ENCODE measurements at places on chromosomes 1 and 21.

GRCh38 chr1:76343356-76343755 lies 268.8 kb downstream of the ST6GALNAC3 start:
- H3K36me3 ChIP-seq: no peaks in the 10 kb centered on the region
- H3K4me1 ChIP-seq: no peaks in the 10 kb centered on the region
- H3K4me3 ChIP-seq: no peak overlapping the region
- DNase-seq: no peak

DNA sequence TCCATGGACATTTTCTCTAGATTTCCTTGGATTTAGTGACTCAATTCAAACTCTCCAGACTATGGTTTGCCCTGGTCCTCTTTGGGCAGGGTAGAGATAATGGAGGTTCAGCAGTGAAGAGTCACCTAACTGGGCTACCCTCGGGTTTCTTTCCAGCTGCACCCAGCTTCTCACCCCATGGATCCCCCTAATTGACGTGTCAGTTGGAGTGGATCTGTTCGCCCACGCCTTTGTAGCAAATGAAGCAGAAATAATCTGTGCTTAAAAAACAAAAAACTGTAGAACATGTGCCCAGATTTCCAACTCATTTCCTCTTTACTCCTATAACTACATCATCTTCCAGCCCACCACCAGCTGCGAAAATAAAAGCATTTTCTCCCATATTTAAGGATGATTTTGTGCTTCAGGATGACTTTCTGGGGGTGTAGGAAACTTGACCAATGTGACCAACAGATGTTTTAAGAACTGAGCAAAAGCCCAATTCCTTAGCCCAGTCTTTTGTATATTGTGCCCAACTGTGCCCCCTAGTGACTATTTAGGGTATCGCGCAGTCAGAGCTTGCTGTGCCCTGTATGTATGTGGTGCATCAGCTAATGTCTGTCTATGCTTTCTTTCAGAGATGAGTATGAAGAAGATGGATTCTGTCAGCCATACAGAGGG lies 66.5 kb upstream of the UBE2U start:
- no peak overlapping the region for H3K27ac ChIP-seq
- DNase-seq: peak; percentile 93
- no peaks in the 10 kb centered on the region for H3K4me1 ChIP-seq

- H3K36me3 ChIP-seq: no peaks in the 10 kb centered on the region
- DNase-seq: no peak
These were observed 152.6 kb upstream of the CSF3R start for GRCh38 chr1:36635284-36635683.

DNA sequence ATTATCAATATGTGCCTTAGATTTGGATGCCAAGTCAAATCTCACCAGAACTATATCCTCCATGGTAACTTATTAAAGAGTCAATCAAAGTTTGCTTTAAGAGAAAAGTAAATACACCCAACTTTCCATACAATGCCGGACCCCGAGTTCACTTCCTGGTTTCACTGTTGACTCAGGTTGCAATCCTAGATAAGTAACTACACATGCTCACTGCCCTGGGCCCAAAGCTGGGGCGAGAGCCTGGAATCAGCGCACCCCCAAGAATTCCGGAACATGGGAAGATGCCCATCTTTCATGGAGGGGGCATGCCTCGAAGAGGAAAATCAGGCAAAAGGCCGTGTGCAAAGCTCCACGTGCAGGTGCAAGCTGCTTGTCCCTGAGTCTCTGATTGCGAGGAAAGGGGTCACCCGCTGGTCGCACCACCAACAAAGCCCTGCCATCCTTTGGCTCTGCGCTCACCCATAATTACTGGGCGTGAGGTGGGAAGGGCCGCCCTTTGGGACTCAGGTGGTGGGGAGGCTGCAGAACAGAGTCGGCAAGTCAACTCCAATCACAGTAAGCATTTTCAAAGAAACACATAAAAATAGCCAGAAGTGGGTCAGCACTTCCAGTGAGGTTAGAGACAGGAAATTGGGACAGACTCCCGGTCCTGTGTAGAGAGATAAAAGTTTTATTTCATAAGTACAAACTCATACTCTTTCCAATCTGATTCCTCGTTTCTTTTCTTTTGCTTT lies 167.7 kb downstream of the TOMM20 start:
- H3K4me1 ChIP-seq: peaks cover 13% of the 10 kb centered on the region
- no peak overlapping the region for H3K27ac ChIP-seq
- H3K4me3 ChIP-seq: no peak overlapping the region
- DNase-seq: no peak

GRCh38 chr1:5333291-5333690 lies 658.9 kb downstream of the NPHP4 start:
- no peak overlapping the region for H3K27ac ChIP-seq
- DNase-seq: no peak
- no peaks in the 10 kb centered on the region for H3K27me3 ChIP-seq
- no peaks in the 10 kb centered on the region for H3K4me1 ChIP-seq

GRCh38 chr1:230381049-230381467 lies 45.1 kb downstream of the PGBD5 start:
- peaks cover 3% of the 10 kb centered on the region for H3K36me3 ChIP-seq
- H3K4me3 ChIP-seq: no peak overlapping the region
- H3K27ac ChIP-seq: peak overlapping the region; percentile 26
- H3K27me3 ChIP-seq: no peaks in the 10 kb centered on the region

- peak overlapping the region; percentile 1 for H3K4me3 ChIP-seq
- no peaks in the 10 kb centered on the region for H3K36me3 ChIP-seq
- no peaks in the 10 kb centered on the region for H3K27me3 ChIP-seq
- peaks cover 15% of the 10 kb centered on the region for H3K4me1 ChIP-seq
- 0 out of 2 replicates have a peak overlapping the region, but pooled peaks have one; percentile 37 for H3K27ac ChIP-seq
These were observed 14.8 kb downstream of the HSPG2 start for GRCh38 chr1:21922090-21923013.

DNA sequence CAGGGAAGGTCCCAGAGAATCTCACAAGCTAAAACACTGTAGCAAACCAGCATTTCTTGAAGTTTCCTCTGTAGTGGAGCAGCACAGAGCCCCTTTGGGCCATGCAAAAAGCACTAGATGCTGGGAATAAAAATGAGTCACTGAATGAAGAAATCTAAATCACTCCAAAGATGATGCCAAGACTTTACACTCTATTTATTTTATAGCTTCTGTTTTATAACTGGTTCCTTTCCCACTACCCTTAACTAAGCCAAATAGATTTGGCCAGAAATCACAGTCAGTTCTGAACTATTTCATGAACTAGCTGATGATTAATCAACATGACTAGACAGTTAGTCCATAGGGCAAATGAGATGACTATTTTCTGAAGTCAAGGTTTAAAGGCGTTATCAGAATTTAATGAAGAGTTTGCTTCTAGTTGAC lies 89.5 kb downstream of the SCMH1 start:
- no peak overlapping the region for H3K27ac ChIP-seq
- no peaks in the 10 kb centered on the region for H3K36me3 ChIP-seq
- no peak for DNase-seq

GRCh38 chr1:31861346-31861745 lies 45.5 kb upstream of the SPOCD1 start:
- H3K4me1 ChIP-seq: no peaks in the 10 kb centered on the region

DNA sequence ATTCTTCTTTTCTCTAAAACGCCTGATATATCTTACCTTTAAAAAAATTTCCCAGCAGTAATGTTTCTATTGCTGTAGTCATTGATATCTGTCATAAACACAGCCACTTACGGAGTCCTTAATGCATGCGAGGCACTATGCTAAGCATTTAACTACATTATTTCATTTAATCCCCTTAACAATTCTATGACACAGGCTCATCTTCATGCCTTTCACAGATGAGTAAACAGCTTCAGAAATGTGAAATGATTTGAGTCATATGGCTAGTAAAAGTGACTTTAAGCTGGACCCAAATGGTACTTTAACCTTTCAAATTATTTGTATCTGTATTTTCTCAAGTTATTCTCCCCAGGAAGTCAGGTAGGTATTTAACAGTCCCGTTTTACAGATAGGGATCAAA lies 125.1 kb upstream of the FGGY start:
- H3K27me3 ChIP-seq: no peaks in the 10 kb centered on the region
- no peak overlapping the region for H3K4me3 ChIP-seq
- H3K36me3 ChIP-seq: no peaks in the 10 kb centered on the region
- H3K27ac ChIP-seq: no peak overlapping the region
- DNase-seq: no peak
- H3K4me1 ChIP-seq: no peaks in the 10 kb centered on the region

DNA sequence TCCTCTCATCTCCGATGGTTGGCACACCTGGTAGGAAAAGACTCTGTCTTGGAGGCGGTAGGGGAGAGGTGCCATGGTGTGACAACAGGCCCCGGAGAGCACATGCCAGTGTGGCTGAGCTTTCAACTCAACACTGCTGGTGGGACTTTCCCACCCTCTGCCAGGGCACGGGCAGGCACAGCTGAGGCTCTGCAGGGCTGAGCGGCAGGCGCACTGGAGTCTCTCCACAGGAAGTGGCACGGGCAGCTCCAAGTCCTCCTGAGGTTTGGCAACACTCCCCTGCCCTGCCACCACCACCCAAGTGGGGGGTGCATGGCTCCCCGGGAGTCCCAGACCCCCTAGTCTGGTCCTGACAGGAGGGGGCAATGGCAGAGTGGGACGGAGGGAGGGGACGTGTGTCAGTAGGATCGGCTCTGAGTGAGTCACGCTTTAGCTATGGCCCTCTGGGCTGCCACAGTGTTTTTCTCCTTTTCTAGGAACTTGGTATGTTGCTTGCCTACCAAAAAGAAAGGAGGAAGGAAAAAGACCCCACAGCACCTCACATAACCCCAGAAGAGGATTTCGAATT lies 27.3 kb upstream of the EVA1B start:
- DNase-seq: no peak
- H3K4me1 ChIP-seq: no peaks in the 10 kb centered on the region
- H3K4me3 ChIP-seq: no peak overlapping the region
- H3K27ac ChIP-seq: no peak overlapping the region
- H3K27me3 ChIP-seq: no peaks in the 10 kb centered on the region
- H3K36me3 ChIP-seq: peaks cover 8% of the 10 kb centered on the region

DNA sequence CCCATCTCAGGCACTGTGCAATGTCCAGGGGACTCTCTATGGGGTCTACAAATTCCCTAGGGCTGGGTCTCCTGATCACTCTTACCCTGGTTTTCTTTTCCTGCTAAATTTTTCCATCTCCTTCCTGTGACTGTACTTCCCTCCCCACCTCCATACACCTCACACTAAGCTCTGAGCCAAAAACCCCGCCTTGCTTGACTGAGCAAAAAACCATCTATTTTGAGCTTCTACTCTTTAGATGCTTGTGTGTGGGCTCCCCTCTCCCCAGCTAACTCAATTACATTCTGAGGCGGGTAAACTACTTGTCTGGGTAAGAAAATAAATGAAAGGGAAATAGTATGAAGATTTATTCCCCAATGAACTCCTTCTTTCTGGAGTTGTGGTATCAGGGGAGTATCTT lies 187.9 kb downstream of the PTPRU start:
- no peak overlapping the region for H3K27ac ChIP-seq
- H3K27me3 ChIP-seq: no peaks in the 10 kb centered on the region
- no peaks in the 10 kb centered on the region for H3K36me3 ChIP-seq
- H3K4me1 ChIP-seq: peaks cover 6% of the 10 kb centered on the region

GRCh38 chr1:81731989-81732388 lies 68.7 kb upstream of the ADGRL2 start:
- no peak overlapping the region for H3K27ac ChIP-seq
- no peak overlapping the region for H3K4me3 ChIP-seq

GRCh38 chr1:165629848-165630628 lies 996 bp upstream of the MGST3 start:
- H3K27ac ChIP-seq: peak overlapping the region; percentile 86
- H3K4me1 ChIP-seq: peaks cover 8% of the 10 kb centered on the region
- DNase-seq: no peak
- H3K27me3 ChIP-seq: no peaks in the 10 kb centered on the region

- H3K27me3 ChIP-seq: no peaks in the 10 kb centered on the region
- no peak for DNase-seq
- no peak overlapping the region for H3K27ac ChIP-seq
- no peaks in the 10 kb centered on the region for H3K4me1 ChIP-seq
These were observed 622.5 kb downstream of the PLA2G4A start for GRCh38 chr1:187451238-187451637.

DNA sequence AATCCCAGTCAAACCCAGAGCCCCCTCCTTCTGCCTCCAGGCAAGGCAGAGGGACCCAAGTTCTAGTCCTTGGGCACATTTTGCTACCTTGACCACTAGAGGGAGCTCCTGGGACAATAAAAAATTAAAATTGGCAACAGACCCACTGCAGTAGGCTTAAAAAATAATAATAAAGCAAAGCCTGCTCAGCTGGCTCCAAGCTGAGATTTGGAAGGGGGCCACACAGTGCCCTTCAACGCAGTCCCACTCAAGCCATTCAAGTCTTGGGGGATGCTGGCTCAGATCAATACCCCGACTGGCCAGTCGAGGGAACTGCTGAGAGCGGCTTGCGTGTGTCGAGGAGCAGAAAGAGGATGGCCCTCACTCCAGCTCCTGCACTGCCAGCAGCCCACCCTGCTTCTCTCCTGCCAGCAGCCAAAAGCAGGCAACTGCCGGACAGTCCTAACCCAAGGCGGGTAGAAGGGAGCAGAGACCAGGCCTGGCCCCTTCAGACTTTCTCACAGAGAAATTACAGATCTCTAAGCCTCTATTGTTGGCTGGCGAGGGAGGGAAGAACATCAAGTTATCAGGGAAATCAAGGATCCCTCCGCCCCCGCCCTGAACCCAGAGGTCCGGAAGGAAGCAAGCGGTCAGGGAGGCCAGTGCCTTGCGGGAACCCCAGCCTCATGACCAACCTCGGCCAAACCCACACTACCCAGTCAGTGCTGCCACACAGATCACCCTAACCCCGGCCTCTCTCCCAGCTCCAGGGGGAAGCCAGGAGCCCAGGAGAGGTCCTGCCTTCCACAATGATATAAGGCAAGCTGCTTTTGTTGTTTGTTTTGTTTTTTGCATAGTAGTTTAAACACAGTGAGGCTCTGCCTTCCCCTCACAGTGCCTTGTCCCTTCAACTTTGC lies 4.9 kb upstream of the ALDH4A1 start:
- no peaks in the 10 kb centered on the region for H3K36me3 ChIP-seq
- DNase-seq: no peak
- H3K27me3 ChIP-seq: no peaks in the 10 kb centered on the region
- no peak overlapping the region for H3K4me3 ChIP-seq

GRCh38 chr1:185441605-185442004 lies 124.6 kb upstream of the IVNS1ABP start:
- no peaks in the 10 kb centered on the region for H3K27me3 ChIP-seq
- no peaks in the 10 kb centered on the region for H3K4me1 ChIP-seq
- H3K4me3 ChIP-seq: no peak overlapping the region
- H3K36me3 ChIP-seq: no peaks in the 10 kb centered on the region
- H3K27ac ChIP-seq: no peak overlapping the region
- DNase-seq: no peak

DNA sequence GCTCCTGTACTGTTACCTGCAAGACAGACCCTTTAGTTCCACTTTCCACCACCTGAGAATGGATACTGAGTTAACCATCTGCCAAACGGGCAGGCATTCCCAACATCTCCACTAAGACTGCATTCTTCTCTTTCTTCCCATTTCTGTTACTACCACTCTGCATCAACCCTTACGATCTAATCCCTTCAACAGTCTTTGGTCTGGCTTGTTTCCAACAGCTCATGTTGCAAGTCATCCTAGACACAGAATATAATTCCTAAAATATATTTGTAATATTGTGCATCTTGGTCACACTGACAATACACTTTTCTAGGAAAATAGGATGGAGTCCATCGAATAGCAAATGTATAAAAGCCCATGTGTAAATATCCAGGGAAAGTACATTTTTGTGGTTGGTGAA lies 166.7 kb downstream of the SIPA1L2 start:
- peaks cover 17% of the 10 kb centered on the region for H3K27me3 ChIP-seq
- no peak for DNase-seq
- no peaks in the 10 kb centered on the region for H3K36me3 ChIP-seq
- no peaks in the 10 kb centered on the region for H3K4me1 ChIP-seq
